ENCODE measurements at places on chromosomes 1 and 21.
A peak's percentile ranks its signal among the peaks of the same experiment; 100 is the strongest.

- no peak for DNase-seq
These were observed 53.3 kb downstream of the OLFML3 start for GRCh38 chr1:114032271-114033215.

GRCh38 chr21:43866659-43867331 is 1.8 kb downstream of the AGPAT3 start:
- peak; percentile 60 for DNase-seq

DNA sequence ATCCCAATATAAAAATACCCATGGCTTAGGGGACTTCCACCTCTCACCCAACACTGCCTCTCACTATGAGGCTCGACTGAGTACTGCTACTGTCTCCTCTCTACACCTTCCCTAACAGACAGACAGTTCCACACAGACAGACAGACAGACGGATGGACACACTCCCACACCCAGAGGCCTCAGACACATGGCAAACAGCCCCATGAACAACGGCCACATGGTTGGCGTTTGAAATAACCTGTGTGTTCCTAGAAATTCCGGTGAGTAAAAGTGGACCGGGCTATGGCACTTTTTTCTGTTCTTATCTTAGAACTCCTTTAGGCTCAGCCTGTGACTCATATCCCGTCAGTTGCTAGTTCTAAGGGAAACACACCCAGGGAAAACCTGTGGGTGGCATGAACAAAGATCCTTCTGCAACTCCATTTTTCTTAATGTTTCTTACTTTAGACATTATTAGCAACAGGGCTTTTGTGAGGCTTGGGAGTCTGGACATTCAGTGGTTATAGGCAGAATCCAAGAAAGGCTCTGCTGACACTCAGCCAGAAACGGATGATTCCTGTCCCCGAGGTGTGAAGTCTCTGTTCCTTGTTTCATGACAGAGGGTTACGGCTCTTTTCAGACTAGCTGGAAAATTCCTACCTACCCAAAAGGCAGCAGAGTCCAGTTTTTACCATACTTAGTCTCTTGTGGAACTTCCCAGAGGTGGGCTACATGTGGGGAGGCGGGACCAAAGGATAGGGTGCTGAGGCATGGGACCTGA is 90.5 kb upstream of the TLR5 start:
- DNase-seq = no peak

GRCh38 chr1:214603819-214604252 is 841 bp downstream of the CENPF start:
- no peak for DNase-seq

DNA sequence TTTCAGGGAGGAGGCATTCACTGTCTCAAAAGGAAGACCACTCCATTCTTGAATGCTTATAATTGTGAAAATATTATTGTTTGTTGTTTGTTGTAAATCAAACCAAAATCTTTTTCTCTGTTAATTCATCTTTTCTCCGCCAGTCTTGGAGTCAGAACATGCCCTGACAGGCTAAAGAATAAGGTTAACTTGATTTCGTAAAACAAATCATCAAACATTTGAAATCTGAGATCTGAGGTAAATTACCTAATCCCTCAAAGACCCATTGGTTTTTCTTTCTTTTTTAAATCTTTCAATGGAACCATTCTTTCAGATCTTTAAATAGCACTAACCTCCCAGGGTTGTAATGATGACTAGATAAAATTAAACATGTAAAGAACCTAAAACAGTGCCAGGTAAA is 430.1 kb upstream of the PTBP2 start:
- no peak for DNase-seq

GRCh38 chr1:237911911-237912310 is 21.2 kb upstream of the ZP4 start:
- DNase-seq = no peak

DNA sequence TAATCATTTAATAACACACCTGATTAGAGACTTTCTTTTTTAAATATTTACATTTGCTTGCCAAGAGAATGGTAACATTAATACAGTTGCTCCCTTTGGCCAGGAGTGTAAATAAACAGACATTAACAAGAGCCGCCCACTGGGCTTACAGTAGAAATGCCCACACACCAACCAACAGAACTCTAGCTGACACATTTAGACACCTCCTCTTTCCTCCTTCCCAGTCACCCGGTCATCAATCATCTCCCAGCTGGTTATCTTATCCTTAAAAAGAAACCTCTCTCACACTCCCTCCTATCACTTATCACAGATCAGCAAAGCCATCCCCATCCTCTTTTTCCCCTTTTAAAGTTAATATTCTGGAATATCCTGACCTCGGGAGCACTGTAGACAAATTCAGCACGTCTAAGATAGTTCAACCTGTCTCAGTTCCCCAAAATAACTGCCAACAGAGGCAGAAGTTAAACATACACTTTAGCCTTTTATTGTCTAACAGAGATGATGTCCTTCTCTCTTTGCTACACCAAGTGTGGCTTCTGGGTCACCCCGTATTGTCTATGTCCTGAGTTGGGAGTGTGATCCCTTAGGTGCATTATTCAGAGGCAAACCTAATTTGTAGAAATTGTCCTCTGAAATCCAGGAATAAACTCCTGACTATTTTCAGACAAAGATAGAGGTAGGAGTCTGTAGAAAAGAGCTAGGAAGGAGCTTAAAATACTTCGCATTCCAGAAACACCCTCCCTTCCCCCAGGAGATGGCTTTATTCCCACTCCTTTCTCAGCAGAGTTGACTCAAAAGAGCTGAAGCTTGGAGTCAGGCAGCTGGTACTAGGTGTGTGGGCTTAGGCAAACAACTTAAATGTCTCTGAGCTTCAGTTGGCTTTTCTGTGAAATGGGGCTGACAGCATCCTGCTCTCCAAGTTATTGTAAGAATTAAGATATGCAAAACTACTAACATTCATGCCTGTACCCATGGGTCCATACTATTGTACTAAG is 8.8 kb downstream of the MYCL start:
- DNase-seq = no peak

GRCh38 chr21:25887166-25887565 is 152.4 kb downstream of the GABPA start:
- DNase-seq = no peak

GRCh38 chr1:245276445-245276844 is 121.7 kb downstream of the KIF26B start:
- no peak for DNase-seq

DNA sequence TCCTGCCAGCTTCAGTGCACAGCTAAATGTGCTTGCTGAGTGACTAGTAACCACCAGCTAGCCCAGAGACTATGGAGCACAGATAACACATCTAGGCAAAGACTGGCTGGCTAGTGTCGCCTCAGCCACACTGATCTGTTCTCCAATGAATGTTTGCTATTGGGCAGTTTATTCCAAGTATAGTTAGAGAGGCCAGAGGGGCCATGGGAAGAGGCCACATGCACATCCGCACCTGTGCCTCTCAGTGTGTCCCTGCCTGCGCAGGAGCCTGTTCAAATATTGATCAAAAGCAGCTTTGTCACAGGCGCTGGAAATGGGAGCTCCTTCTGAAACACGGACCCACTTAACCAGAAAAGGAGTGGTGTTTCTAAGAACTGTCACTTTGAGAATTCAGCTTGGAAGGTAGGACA is 51.3 kb upstream of the ATP1A1 start:
- DNase-seq = no peak

DNA sequence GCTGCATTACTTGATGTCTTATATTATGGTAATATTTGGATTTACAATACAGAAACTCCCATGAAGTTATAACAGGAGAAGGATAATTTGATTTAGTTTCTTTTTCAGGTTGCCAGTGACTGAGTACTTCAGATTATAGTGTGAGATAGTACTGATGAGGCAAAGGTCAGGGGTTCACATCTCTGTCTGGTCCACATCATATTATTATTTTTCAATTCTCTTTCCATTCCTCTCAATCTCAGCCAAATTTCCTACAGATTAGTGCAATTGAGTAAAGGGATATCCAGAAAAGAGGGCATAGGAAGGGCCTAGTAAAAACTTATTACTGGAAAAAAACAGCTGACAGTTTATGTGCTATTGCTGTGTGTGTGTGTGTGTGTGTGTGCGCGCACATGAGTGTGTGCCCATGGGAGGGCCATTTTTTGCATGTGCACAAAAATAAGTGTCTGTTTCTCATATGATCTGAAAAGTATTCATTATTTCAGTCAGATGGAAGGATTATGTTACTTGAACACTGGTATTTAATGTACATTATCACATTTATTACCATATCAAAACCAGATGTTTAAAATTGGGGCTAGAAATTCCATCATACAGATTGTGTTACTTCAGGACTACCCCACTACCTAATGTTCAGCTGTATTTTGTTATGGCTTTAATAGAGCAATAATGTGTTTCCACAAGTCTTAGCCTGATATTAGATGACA is 78.3 kb upstream of the KCNK2 start:
- DNase-seq = no peak

DNA sequence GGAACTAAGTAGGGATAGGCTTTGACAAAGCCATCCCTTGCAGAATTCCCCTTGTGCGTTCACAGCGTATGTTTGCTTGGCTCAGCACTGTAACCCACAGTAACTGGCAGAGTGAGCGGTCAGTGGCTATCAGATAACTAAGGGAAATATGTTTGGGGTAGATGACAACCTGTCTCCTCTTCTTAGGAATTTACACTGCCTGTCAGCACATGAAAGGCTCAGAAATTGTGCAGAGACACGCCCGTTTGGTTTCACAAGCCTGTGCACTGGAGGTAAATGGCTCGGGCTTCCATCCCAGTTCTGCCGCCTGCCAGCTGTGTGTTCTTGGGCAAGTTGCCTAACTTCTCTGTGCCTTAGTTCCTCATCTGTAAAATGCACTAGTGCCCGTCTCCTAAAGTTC is 101.2 kb downstream of the PRDM2 start:
- no peak for DNase-seq

GRCh38 chr1:82268826-82269225 is 468.1 kb downstream of the ADGRL2 start:
- DNase-seq = no peak

DNA sequence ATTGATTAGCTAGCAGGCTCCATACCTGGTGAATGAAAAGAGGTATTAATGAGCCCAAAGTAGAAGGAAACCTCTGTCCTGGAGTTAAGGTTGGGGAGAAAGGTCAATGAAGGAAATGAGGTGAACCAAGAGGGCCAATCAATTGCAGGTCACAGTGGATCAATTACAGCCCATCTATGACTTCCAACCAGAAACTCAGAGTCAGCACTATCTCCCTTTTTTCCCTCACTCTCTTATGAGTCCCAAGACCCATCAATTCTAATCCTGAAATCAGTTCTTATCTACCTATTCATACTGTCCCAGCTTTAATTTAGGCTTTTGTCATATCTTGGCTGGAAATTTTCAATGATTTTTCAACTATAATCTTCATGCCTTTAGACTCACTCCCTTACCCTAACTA is 433.2 kb upstream of the PKN2 start:
- no peak for DNase-seq

DNA sequence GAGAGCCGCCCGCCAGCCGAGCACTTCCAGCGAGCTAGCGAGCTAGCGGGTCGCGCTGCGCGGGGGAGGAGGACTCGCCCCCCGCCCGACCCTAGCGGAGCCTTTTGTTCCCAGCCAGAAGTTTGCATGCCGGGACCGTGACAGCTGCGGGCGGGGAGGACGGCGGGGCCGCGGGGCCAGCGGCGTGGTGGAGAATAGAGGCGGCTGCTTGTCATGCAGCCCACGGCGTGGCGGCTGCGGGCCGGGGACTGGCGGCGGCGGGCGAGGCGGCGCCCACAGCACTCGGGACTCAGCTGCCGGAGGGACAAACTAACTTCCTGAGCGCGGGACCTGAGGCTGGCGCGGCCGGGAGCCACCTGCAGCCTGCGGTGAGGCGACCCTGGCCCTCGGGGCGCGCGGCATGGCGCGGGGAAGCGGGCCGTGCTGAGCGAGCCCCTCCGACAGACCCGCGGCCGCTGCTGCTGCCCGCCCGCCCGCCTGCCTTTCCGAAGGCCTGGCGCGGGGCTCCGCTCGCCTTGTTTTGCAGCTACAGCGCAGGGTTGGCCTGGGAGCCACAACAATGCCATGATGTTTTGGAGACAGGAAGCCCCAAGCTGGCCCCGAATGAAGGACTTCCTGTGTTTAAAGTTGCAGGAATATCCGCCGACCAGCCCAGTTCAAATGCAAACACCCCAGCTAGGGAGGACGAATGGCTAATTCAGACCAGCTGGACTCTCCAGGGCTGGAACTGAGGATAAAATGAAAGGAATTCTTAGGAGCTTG is 82.2 kb upstream of the BMP8A start:
- DNase-seq = no peak

DNA sequence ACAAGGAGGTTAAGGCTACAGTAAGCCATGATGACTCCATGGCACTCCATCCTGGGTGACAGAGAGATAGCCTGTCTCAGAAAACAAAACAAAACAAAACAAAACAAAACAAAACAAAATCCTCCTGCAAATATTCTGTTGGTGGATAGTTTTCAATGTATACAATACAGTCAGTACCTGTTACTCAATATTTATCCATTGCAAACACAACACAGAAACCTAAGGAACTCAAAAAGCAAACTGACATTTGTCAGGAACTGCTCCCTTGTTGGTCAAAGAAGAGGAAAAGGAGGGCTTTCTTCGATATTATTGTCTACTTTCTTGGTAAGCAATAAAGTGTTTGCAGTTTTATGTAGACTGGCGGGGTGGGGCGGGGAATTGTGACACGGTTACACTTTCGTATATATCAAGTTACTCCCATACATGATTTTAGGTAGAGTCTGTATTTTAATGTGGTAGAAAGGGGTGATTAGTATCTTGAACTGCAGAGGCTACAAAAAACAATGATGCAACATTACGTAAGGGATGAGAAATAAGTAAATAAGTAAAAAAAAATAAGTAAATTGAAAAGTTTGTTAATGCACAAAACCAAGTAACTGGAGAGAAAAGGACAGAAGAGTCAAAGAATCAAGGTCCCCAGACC is 31.8 kb downstream of the APP start:
- no peak for DNase-seq

DNA sequence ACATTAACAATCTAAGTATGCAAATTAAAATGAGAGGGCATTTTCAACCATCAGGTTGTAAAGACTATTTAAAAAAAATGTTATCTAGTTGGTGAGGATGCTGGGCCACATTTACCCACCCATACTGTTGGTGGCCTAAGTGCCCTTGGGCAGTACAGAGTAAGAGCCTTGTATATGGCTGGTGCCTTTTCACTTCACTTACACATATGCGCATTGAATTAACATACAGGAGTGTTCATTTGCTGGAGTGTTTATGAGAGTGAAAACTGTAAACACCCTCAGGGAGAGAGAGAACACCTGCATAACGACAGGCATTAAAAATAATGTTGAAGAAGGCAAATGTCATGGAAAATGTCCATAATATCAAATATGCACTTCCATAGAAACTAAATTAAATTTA is 427.1 kb downstream of the PCP4 start:
- no peak for DNase-seq

GRCh38 chr21:33433425-33434114 is 30.4 kb downstream of the IFNGR2 start:
- peak; percentile 4 for DNase-seq

Measured in activated T-cell treated with anti-CD3 and anti-CD28 coated beads, Interleukin-2, amount 50 U/mL, for 1 hour (primary cell).